CD4-positive, alpha-beta T cell treated with Interferon alpha-2 for 1 hour (primary cell): ENCODE measurements at places on chromosomes 6 and 20.
A peak's percentile ranks its signal among the peaks of the same experiment; 100 is the strongest.

DNA sequence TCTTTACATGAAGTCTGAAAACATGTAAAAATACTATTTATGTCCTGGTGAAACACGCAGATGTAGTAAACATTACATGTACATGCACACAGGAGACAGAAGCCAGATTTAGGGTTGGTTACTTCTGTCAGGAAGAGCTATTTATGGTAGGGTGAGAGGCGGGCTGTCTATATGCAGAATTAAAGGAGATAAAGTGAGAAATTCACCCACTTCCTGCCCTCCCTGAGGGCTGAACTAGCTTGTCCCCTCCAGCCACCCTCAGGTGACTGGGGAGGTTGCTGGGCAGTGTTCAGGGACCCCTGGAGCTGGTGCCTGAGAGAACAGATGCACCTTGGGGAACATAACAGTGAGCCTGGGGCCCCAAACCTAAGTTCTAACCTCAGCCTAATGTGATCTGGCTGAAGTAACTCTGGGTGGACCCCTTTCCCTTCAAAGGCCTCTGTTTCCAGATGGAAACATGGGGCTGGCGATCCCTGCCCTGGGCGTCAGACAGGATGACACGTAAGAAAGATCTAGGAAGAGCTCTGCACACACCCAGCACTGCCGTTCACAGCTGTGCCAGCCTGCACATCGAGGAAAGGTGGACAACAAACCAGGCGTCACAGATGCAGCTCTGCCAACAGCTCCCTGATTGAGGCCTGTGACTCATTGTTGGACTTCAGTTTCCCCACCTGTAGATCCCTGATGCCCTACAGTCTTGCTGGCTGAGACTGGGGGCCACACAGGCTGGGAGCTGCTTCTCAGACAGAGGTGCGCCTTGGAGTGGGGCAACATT lies 1.3 kb downstream of the PI16 start:
- DNase-seq: no peak

DNA sequence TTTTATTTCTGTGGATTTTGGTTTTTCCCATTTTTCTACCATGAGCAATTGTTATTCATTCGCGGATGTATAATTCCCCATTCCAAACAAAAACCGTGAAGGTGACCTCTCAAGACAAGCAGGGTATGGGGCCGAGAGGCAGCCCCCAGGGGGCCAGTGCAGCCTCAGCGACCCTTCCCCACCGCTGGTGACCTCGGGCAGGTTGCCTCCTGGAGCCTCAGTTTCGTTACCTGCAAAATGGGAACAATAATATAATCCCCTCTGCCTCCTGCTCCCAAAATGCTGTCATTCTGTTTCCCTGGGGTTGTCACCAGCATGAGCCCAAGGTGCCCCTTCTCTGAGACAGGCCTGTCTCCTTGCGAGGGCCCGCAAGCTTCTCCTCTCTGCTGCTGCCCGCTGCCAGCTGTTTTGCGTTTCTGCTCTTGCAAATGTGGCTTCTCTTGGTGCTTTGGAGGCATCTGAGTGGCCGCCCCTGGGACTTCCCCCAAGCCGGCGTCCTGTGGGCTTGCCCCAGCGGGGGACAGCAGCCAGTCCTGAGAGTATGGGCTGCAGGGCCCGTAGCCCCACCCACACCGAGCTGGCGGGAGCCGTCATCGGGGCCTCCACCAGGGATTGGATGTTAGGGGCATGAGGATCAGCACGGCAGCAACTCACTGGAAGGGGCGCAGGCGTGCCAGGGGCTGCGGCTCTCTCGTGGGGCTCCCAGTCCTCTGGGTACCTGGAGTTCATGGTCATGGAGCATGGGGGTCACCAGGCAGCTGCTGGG lies 161.9 kb downstream of the TAF4 start:
- DNase-seq: no peak

DNA sequence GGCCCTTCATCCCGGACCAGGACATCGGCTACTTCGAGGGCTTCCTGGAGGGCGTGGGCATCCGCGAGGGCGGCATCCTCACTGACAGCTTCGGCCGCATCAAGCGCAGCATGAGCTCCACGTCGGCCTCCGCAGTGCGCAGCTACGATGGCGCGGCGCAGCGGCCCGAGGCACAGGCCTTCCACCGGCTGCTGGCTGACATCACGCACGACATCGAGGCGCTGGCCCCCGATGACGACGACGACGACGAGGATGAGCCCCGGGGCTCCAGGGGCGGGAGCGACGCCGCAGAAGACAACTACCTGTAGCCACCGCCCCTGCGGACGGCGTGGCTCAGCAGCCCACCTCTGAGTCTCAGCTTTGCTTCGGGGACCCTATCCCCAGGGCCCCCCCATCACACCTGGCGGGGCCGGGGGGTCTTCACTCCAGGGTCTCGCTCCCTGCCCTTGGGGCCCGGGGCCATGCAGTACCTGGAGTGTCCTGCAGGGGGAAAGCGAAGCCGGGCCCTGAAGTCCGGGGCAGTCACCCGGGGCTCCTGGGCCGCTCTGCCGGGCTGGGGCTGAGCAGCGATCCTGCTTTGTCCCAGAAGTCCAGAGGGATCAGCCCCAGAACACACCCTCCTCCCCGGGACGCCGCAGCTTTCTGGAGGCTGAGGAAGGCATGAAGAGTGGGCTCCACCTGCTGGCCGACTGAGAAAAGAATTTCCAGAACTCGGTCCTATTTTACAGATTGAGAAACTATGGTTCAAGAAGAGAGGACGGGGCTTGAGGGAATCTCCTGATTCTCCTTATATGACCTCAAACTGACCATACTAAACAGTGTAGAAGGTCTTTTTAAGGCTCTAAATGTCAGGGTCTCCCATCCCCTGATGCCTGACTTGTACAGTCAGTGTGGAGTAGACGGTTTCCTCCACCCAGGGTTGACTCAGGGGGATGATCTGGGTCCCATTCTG lies 20.8 kb upstream of the HCK start:
- peak; percentile 57 for DNase-seq

DNA sequence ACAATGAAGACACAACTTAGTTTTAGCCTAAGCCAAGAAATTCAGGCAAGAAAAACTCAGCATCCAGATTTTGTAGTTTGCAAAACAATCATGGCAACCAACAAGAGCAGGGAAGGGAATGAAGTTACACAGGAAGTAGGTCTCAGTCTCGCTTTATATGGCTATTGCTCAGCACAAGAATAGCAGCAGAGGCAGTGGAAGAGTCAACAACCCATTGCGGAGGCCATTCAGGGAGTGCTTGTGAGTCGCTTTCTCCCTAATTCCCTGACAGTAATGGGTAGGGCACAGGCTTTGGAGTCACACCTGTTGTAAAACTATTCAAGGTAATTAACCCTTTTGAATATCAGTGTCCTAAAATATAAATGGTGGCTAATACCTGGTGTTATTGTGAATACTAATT lies 238.5 kb downstream of the HDGFL1 start:
- no peak for DNase-seq

GRCh38 chr6:53805725-53806124 lies 10.9 kb downstream of the LRRC1 start:
- DNase-seq: no peak

- peak; percentile 10 for DNase-seq
These were observed 524 bp upstream of the NOL4L start for GRCh38 chr20:32585586-32586127.

DNA sequence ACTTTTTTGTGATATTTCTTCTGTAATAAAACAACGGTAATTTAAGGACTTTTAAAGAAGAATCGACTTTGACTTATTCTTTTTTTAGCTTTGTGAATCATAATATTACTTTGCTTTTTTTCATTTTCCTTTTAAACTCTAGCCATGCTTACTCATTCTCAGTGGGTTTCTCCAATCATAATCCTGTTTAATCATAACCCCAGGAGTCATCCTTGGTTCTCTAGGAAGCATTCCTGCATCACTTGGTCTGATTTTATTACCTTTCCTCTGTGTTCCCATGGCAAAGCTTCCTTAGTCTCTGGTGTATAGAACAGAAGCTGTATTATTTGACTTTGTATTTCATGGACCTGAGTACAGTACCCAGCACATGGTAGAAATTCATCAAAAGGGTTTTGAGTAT lies 223.5 kb downstream of the CDKAL1 start:
- DNase-seq: no peak

DNA sequence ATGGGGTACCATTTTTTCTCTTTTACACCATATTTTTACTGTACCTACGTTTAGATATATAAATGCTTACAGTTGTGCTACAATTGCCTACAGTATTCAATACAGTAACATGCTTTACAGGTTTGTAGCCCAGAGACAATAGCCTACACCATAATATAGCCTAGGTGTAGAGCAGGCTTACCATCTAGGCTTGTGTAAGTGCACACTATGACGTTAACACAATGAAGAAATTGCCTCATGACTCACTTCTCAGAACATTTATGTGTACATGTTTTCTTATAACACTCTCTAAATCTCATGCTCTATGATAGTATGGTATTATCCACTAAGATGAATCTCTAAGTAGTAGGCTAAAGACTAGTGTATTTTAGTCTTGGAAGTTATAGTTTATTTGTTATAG lies 13.5 kb downstream of the GPR63 start:
- no peak for DNase-seq

DNA sequence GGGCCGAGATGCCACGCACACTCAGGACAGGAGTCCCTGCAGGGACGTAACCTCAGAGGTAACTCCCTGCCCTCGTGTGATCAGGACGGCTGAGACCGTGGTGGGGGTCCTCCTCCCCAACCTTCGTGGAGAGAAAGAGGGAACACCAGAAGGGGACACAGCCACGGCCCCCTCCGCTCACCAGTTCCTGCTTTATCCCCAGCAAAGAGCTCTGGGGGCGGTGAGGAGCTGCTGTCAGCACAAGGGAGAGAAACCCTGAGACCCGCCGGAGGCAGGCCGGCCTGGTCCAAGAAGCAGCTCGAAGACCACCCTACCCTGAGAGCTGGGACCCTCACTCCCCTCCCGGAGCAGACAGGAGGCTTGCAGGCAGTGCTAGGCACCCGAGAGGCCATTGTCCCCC lies 44.4 kb downstream of the SLC2A4RG start:
- DNase-seq: no peak

DNA sequence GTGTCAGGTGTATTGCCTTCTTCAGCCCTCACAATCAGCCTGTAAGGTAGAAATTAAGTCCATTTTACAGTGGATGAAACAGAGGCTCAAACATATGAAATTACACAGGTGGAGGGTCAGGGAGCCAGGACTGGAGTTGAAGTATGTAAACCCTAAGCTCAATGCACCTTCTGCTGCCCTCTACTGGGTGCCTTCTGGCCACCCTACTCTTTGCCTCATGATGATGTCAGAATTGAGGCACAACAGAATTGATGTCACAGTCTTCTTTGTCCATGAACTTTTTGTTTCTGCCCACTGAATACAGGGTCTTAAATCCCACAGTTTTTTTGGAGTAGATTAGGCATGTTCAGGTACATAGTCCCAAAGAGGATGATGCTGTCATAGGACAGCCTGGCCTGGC lies 400.8 kb upstream of the CHD6 start:
- DNase-seq: no peak

GRCh38 chr6:105892577-105893262 lies 193.4 kb upstream of the PRDM1 start:
- peak; percentile 15 for DNase-seq

DNA sequence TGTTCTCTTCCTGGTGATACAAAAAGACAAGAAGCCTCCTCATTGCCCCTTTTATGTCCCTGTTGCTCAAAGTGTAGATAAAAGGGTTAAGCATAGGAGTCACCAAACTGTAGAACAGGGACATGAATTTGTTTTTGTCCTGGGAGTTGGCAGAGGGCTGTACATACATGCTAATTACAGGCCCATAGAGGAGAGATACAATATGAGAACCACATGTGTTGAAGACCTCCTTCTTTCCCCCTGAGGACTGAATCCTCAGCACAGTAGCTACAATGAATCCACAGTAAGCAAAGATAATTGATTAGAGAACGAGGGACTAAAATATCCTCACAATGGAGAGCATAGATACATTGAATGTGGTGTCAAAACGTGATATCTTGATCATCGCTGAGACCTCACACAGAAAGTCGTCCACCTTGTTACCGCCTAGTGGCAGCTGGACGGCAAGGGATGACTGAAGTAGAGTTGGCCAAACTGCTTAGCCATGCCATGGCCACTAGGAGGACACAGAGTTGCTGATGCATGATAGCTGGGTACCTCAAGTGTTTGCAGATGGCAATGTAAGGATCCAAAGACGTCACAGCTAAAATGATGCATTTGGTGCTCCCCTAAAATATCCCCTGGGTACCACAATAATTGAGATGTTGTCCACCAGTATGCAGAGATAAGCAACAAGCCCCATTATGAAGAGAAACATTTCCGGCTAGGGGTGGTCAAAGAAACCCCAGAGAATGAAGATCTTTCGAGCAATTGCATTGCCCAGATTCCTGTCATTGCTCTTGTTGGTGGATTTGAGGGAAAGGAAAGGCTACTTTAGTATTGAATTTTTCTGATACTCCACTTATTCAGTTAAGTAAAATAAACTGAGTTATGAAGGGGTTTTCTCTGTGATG lies 15.0 kb downstream of the OR2B3 start:
- DNase-seq: no peak
